Fibroblast of skin of right quadriceps (primary cell): ENCODE measurements at places on chromosomes 13 and 19.

DNA sequence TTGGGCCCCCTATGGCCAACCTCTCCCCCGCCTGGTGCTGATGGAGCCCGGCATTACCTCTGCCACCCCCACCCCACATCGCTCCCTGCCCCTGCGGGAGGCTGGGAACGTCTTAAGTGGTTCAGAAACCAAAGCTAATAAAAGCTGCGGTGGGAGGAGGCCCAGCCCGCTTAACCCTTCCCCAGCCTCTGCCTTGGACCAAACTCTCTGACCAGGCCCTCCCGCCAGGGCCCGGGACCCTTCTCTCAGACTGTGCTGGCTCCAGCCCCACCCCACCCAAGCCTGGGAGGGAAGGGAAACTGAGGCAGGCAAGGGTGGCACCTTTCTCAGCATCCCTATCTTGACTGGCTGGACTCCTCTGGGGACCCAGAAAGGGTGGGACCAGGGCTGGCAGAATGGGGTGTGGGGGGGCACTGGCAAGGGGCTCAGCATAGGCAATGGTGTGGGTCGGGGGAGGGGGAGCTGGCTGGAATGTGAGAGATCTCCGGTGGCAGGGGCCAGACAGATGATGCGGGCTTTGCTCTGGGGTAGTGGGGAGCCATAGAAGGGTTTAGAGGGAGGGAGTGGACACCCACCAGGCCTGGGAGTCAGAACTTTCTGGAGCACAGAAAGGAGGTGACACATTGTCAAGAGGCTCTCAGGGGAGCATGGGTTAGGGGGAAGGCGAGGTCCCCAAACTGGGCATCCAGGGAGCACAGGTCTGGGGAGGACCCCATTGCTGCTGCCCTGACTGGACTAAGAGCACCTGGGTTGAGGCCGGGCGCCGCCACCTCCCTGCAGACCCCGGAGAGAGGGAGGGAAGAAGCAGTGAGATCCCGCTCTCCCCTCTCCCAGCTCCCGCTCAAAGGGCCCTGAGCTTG lies 21.9 kb downstream of the SMIM24 start:
- DNase-seq = peak; percentile 55

GRCh38 chr19:5773276-5773675 lies 11.3 kb downstream of the PRR22 start:
- no peak for DNase-seq

- peak; percentile 64 for DNase-seq
Observed at GRCh38 chr19:28710278-28710677, 502.7 kb downstream of the UQCRFS1 start.

GRCh38 chr13:26943748-26944147 lies 183.2 kb upstream of the GPR12 start:
- no peak for DNase-seq

- no peak for DNase-seq
Observed at GRCh38 chr19:35100588-35101533, 14.8 kb upstream of the FXYD3 start.

GRCh38 chr13:29681864-29682263 lies 86.4 kb upstream of the SLC7A1 start:
- DNase-seq = no peak

GRCh38 chr13:78934336-78934735 lies 275.4 kb upstream of the OBI1 start:
- no peak for DNase-seq

GRCh38 chr13:94464771-94465170 lies 14.7 kb downstream of the DCT start:
- no peak for DNase-seq

DNA sequence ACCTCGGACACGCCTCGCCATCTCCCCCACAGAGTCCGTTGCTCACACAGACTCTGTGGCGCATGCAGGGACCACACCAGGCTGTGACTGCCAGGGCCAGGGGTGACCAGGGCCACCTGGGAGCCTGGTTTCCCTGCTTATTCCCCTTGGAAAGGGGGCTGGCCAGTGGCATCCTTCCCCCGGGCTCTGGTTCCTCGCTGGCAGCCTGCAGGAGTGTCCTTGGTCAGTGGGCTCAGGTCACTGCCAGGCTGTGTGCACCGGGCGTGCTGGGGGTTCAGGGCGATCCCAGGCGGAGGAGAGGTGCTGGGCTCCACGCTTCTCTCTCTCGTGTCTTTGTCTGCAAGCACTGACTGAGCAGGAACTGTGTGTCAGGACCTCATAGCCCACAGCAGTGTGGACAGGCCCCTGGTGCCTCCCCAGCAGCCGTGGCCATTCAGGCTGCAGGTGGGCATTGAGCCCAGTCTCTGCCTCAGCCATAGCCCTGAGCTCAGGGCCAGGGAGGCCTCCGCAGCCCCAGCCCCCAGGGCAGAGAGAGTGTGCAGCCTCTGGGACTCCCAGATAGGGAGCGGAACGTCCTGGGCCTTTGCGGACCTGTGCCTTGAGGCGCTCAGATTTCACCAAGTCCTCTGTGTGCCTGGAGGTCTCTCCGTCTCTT lies 6.5 kb downstream of the PIAS4 start:
- DNase-seq = no peak

GRCh38 chr13:112229445-112229844 lies 146.7 kb upstream of the SPACA7 start:
- DNase-seq = no peak

DNA sequence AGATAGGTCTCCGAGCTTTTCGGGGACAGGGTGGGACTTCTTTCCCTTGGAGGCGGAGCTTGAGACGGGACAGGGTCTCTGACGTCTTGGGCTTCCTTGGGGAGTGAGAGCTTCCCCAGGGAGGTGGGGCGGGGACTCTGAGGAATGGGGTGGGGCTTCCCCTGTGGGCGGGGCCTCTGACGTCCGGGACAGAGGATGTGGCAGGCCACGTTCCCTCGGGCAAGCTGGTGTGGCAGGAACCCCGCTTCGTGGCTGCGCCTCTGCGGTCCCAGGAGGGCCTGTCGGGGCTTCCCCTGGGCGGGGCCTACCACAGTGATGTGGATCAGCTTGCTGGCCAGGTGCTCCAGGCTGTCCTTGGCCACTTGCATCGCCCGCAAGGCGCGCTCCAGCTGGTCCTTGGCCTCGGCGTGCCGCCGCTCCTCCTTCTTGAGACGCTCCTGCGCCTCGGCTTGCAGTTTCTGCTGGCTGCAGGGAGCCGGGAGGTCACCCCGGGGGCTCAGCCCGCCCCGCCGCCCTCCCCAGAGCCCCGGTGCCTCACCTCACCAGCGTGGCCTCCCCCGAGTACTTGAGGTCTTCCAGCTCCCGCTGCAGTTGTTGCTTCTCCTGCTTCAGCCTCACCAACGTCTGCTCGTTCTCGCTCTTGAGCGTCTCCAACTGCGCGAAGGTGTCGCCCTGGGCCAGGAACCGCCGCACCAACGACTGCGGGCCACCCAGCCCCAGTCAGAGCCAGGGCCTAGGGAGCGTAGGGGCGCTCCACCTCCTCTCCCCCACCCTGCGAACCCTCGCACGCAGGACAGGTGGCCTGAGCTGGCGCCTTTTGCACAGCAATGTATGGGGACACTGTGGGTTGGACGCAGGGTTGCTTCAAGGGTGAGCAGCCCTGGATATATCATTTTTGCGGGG lies 3.3 kb upstream of the RGL3 start:
- DNase-seq = peak; percentile 44

- DNase-seq = no peak
Observed at GRCh38 chr13:22740264-22740663, 440.5 kb upstream of the SGCG start.

- no peak for DNase-seq
Observed at GRCh38 chr19:47323872-47324271, 8.1 kb upstream of the C5AR2 start.

- DNase-seq = no peak
Observed at GRCh38 chr19:46979126-46980105, 40.2 kb upstream of the NPAS1 start.

DNA sequence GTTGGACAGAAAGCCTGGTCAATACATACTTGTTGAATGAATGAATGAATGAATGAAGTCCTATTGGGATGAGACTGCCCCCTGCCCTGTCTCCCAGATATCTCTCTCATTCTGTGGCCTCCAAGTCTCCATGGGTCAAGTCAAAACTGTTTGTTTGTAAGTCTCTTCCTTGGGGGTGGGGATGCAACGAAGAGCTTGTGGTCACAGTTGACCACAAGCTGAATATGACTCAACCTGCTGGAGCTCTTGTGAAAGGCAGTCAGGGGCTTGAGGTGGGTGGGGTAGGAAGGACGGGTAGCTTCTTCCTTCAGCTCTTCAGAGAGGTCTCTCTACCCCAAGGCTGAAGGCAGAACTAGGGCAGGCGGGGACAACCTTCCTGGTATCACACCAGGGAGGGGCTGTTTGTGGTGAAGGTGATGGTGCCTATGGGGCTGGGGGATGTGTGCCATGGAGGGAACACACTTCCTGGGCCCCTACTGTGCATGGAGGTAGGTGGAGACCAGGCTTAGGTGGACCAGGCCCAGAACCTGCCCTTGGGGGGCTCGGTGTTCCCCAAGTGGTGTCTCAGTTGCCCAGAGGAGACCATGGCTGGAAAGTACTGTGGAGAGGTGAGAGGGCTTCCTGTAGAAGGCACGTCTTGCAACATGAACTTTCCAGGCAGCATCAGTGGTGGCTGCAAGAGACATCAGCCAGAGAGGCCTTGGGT lies 8.0 kb downstream of the MYO1F start:
- DNase-seq = peak; percentile 95

GRCh38 chr13:88014527-88014926 lies 343.4 kb downstream of the SLITRK5 start:
- no peak for DNase-seq

- no peak for DNase-seq
Observed at GRCh38 chr19:10508707-10509106, 5.6 kb upstream of the KEAP1 start.

GRCh38 chr13:44668688-44669087 lies 92.6 kb upstream of the TSC22D1 start:
- DNase-seq = peak; percentile 90

DNA sequence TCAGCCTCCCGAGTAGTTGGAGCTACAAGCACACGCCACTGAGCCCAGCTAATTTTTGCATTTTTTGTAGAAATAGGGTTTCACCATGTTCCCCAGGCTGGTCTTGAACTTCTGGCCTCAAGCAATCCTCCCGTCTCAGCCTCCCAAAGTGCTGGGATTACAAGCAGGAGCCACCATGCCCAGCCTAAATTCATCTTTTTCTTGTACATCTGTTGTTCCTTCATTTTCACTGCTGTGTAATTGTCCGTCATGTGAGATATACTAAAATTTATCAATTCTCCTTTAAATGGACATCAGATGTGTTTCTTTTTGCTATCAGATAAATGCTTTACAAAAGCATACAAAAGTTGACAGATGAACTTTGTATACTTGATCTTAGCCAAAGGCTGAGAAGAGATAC lies 22.9 kb downstream of the DYRK1B start:
- DNase-seq = no peak

GRCh38 chr19:30722761-30723160 lies 350.6 kb downstream of the ZNF536 start:
- no peak for DNase-seq

- DNase-seq = no peak
Observed at GRCh38 chr19:2902590-2903218, 2.0 kb downstream of the ZNF57 start.

- no peak for DNase-seq
Observed at GRCh38 chr19:6087074-6087571, 23.2 kb downstream of the RFX2 start.

DNA sequence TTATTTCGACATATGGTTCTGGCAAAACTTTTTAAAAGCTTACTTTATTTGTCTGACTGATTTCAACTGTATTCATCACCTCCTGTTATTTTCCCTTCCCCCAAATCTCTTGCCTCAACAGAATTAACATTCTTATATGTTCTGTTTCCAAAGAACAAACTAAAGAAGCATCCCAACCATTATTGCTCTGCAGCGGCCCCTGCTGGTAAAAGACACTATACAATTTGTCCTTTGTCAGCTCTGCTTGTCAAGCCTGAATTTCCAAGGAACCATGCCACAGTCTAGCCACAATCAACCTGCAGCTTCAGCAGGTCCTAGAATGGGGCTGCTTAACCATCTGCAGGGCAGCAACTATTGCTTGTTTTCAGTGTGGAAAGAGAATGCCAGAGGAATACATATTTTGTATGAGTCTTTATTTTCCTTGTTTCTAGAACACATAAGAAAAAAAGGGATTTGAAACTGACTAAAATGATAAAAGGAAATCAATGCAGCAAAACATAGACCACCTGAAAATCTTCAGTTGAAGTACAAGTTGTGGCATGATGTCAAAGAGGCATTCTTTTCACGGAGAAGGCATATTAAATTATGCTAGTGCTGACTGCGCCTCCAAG lies 845.3 kb downstream of the DIAPH3 start:
- DNase-seq = peak; percentile 69

DNA sequence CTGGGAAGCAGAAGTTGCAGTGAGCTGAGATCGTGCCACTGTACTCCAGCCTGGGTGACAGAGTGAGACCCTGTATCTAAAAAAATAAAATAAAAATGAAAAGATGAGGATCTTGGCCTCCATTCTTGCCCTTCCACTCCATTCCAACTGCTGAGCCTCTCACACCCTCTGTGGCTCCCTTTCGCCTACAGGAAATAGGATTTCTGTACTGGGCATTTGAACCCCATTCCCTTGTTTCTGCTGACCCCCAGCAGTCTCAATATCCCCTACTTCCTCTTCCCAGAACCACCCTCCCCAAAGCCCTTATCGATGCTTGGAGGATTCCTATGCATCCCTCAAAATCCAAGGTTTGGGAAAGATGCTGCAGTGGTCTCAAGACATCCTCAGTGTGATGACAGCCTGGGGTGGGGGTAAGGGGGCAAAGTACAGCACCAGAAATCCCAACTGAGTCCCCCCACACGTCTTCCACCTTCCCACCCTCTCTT lies 12.5 kb upstream of the GDF15 start:
- DNase-seq = no peak

- peak; percentile 67 for DNase-seq
Observed at GRCh38 chr19:39413272-39413910, 922 bp downstream of the PLEKHG2 start.

DNA sequence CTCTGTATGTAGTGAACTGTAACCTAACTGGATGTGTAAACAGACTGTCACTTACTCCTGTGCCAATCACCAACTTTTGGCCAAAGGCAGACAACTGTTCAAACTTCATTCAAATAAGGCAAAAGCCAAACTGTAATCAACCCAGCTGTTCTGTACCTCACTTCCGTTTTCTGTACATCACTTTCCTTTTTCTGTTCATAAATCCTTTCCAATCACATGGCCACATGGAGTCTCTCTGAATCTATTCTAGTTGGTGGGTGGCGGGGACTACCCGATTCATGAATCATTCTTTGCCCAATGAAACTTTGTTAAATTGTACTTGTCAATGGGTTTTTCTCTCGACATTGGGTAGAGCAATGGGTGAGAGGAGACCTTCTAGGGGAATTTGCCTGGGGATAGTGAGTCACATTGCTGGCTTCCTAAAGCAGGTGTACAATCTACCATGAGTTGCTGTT lies 178.3 kb upstream of the RFC3 start:
- no peak for DNase-seq

DNA sequence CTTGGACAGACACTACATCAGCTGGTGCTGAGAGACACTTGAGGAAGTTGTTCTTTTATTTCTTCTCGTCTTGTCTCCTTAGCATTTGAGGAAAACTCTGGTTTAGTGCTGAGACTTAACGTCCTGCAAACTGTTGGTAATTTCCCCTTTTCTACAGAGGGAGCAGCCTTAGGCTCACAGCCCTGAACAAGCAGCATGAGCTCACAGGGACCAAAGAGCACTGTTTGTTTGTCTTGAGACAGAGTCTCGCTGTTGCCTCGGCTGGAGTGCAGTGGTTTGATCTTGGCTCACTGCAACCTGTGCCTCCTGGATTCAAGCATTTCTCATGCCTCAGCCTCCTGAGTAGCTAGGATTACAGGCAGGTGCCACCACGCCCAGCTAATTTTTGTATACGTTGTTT lies 5.5 kb downstream of the ZNF805 start:
- DNase-seq = no peak
